ENCODE measurements at places on chromosomes 11 and 22.

- no peak for DNase-seq
Observed at GRCh38 chr11:32830413-32830738, 649 bp downstream of the PRRG4 start.

- DNase-seq: no peak
Observed at GRCh38 chr22:30636226-30637077, 871 bp downstream of the SLC35E4 start.

GRCh38 chr11:1152316-1153104 is 5.2 kb upstream of the MUC5AC start:
- DNase-seq: no peak

DNA sequence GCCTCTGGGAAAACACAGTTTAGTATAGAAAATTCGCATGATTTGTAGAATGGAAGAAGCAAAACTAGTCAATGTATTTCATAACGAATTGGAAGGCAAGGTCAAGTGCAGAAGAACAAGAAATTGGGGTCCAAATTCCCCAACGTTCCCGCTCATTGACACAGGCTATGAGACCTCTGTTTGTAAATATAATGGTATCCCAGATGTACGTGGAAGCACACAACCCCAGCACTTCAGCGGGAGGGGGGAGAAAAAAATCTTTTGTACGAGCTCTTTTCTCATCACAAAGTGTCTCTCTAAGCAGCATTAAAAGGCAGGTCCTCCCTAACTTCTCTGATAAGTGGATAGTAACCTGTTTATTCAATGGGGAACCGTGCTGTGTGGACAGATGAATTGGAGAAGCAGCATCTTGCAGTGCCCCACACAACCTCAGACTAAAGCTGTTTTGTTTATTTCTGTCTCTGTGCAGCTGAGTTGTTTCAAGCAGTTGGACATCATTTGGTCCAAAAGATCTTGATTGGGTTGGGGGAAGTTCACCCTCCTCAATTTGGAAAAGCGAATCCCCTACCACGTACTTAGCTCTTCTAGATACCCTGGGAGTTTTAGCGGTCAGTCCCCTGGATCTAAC is 1.1 kb upstream of the GAB2 start:
- no peak for DNase-seq

- no peak for DNase-seq
Observed at GRCh38 chr11:34806875-34807274, 109.3 kb downstream of the APIP start.

- DNase-seq: no peak
Observed at GRCh38 chr11:3882655-3883054, 27.2 kb downstream of the STIM1 start.

DNA sequence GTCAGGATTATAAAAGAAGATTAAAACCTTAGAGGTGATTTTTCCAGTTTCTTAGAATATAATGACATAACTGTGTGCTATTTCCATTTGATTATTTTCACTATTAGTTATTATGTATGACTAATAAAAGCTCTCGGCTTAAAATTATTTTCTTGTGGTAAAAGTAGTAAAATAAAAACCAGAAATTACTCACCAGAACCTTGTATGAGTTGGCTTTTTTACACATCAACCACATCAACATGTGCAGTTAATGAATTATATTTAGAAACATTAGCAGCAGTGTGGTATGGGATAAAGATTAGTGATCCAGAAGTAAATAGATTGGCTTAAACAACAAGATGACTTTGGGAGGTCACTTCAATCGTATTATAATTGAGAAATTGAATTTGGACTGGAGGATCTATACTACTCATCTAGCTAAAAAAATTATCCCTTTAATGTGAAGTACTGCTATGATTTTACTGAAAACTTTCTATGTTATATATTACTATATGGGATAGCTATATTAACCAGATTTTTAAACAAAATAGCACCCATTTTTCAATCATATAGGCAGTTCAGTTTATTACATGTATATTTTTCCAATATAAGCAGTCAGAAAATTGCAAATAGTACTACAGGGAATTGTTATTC is 2.8 kb upstream of the BCO2 start:
- DNase-seq: no peak

GRCh38 chr11:35725885-35726284 is 63.3 kb downstream of the TRIM44 start:
- no peak for DNase-seq

DNA sequence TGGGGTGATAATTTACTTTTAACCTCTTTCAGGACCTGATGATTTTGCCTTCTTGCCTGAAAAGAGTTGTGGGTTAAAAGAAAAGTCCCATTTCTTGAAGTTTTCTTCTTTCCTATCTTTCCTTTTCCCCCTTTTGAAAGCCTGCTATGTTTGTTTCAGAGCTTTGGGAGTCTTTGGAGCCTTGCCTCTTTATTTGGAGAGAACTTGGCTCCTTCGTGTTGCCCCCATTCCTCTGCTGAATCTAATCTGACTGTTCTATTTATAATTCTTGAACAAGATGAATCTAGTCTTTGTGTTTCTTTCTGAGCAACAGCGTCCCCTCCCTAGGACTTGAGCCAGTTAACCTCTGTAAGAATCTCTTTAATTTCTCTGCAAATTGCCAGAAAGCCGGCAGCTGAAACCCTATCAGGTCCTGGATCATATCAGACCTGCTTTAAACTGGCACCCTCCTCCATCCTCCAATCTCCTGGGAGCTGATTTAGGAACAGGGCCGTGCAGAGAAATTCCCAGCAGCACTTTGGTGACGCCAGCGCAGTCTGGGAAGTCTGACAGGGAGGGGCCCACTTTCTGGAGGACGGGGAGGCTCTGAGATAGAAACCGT is 289.1 kb upstream of the SORL1-AS1 start:
- DNase-seq: no peak

All from RPMI8226 (cell line).